ENCODE measurements at places on chromosomes 13 and 19. TPM values are rescaled to one million over a fixed set of nuclear protein-coding genes. Genes with fewer than 3 reads are reported as not detected.

- no peak overlapping the region for H3K27ac ChIP-seq
- H3K4me3 ChIP-seq, result no peak overlapping the region
- no peak for DNase-seq
- H3K36me3 ChIP-seq, result no peaks in the 10 kb centered on the region
- H3K27me3 ChIP-seq, result no peaks in the 10 kb centered on the region
- no peaks in the 10 kb centered on the region for H3K4me1 ChIP-seq
Measured at GRCh38 chr13:81171065-81171647, 830.2 kb upstream of the SPRY2 start.

DNA sequence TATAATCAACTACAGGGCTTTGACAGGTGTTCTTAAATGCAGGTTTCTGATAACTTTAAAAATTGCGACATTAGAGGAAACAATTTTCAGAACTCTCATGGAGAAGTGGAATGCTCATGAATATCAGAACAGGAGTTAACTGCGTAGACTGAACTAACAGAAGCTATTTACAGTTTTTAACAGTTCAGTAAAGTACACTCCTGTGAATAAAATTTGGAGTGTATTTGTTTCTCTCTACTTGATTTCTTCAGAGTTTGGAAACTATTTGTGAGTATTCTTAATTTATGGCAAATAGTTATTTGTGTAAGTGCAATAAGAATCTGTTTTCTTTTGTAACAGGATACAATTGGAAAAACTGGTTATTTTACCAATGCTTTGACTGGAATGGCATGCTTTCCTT lies 114.4 kb downstream of the TNFRSF19 start:
- H3K27me3 ChIP-seq, result no peaks in the 10 kb centered on the region
- H3K4me3 ChIP-seq, result no peak overlapping the region
- DNase-seq, result no peak
- H3K27ac ChIP-seq, result no peak overlapping the region
- H3K4me1 ChIP-seq, result no peaks in the 10 kb centered on the region
- no peaks in the 10 kb centered on the region for H3K36me3 ChIP-seq

LHFPL6 gene
- 99.6 TPM for total RNA-seq

PRR22 gene
- total RNA-seq, result 1.2 TPM
